ENCODE measurements at places on chromosomes 7 and 10.

DNA sequence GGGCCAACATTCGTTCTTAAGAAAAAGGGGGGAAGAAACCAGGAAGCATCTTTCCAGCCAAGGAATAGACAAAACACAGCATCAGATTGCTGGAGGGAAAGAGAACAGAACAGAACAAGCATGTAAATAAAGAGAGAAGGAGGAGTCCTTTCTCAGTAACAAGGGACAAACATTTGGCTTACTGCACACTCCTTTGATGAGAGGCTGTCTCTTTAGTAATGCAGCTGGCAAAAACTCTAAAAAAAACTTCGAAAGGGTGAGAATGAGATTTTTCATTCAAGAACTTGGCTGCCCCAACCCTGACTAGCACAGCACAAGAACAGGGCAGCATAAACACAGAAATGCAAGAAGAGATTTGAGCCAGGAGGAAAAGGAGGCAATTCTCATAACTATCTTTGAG lies 38.9 kb upstream of the IL6 start:
- no peak for DNase-seq

DNA sequence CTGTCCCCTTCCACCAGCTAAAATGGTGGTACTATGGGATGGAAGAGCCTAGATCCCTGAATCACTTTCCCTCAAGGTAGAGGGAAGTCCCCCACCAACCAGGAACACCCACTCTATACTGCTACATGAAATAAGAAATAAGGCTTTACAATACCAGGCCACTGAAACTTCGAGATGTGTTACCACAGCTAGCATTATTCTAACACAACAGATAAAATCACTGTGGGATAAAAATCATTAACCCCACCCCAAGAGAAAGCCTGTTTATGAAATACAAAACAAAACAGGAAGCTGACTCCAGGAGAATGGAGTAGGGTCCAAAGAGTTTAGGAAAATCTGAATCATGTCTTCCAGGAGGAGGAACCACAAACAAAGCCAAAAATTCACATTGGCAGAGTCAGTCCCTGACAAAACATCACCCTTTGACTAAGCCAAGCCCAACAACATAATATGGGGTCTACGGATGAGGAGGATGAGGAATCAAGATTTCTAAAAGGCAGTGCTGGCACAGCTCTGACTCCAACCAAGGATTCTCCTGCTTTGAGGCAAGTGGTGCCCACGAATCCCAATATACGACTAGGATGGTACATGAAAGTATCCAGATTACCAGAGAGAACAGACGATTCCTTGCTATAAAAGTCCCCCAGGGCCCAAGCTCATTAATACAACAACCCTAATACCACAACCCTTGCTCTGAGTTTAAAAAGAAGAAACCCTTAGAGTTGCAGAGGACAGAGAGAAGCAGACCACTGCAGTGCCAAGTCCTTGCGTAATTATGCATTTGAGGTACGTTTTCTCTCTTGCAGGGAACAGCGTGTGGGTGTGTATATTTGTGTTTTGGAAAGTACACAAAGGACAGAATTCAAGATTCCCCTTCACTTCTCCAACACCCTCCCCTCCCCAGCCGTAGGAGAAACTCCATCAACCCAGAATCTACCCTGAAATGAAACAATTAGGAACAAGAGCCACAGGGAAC lies 23.7 kb downstream of the XPNPEP1 start:
- no peak for DNase-seq

GRCh38 chr10:109698086-109698485 lies 225.2 kb downstream of the XPNPEP1 start:
- DNase-seq, result no peak

DNA sequence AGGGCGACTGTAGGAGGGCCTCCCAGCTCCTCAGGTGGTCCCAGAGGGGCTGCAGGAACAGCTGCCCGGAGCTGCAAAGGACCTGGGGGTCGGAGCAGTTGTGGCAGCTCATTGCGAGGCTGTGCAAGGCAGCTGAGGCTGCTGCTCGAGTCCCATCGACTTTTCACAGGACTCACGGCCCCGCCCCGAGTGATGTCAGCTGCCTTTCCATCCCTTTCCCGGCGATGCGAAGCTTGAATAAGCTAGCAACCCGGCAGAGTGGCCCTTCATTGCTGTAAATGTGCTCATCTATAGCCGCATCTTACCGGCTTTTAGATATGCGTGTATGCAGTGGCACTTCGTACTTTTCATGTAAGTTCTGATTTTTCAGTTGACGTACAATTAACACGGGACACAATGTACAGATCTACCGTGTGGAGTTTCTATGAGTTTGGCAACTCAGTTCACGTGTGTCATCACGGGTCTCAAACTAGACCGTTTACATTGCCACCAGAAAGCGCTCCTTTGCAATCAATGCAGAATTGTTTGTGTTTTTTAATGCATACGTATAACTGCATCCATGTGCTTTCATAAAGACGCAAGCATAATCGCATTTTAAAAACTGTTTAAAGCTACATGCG lies at the start of gene CH25H:
Gene CH25H (minus strand): TSS at position 137 of the 620 bp plus-strand sequence. CDS start 25 bp downstream, at position 112.
- peak; percentile 50 for DNase-seq

All from smooth muscle cell of the brain vasculature (primary cell).